Central memory CD4-positive, alpha-beta T cell (primary cell): ENCODE measurements at places on chromosomes 13 and 19.
A peak's percentile ranks its signal among the peaks of the same experiment; 100 is the strongest.

DNA sequence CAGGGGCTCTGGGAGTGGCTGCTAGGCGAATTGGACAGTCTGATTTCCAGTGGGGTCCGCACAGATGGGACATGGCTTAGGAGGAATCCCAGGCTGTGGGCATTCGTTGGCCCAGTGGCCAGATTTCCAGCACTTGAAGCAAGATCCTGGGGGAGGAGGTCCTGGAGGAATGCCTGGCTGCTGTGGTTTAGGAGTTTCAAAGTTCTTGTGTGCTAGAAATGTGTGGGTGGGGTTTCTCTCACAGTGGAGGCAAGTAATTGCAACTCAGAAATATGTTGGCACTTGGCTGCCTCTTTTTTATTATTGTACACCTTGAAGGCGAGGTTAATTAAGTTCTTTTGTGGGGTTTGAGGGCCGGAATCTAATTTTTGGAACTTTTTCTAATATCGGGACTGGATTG is 17.1 kb downstream of the IGFL3 start:
- no peak for DNase-seq

DNA sequence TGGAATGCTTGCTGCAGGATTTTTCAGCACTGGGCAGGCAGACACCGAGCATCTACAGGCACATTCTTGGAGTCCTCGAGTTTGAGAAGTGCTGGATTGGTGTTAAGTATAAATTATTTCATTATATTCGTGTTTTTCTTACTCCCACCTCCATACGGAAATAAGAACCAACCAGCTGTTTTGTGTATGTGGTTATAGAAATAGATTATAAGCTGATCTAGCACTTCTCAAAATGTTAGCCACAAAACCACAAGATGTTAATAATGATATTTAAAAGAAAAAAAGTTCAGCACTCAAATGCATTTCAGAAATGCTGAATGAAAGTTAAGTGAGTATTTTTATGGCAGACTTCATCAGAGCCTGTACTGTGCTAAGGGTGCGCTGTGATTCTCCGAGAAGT is 24.0 kb upstream of the TEX29 start:
- DNase-seq = peak; percentile 3

DNA sequence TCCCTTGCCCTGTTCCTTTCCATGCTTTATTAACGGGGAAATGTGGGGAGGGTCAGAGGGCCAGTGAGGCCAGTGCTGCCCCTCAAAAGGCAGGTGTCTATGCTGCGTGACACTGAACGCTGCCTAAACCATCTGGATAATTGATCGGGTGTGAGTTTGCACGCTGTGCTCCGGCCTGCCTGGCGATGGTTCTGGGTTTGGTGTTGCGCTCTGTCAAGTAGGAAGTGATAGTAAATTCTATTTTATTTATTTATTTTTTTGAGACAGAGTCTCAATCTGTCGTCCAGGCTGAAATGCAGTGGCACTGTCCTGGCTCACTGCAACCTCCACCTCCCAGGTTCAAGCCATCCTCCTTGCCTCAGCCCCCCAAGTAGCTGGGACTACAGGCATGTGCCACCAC is 86.5 kb downstream of the ATP11A start:
- no peak for DNase-seq

DNA sequence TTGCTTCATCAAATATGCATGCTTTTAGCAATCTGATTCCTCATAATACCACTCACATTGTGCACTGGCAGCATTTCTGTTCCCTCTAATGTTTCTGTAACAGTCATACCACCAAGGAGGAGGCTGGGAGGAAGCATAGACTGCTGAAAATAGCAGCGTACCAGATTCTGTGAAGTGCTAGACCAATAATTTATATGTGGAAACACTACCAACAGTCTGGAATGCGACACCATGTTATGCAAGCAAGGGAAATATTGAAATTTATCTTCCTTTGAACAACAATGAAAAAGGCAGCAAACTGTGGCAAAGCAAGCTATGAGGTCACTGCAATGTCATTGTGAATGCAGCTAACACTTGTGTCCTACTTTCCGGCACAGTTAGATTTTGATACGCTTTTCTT is 1388.0 kb downstream of the EFNB2 start:
- no peak for DNase-seq

GRCh38 chr13:95335667-95336066 is 34.4 kb upstream of the ABCC4 start:
- no peak for DNase-seq

DNA sequence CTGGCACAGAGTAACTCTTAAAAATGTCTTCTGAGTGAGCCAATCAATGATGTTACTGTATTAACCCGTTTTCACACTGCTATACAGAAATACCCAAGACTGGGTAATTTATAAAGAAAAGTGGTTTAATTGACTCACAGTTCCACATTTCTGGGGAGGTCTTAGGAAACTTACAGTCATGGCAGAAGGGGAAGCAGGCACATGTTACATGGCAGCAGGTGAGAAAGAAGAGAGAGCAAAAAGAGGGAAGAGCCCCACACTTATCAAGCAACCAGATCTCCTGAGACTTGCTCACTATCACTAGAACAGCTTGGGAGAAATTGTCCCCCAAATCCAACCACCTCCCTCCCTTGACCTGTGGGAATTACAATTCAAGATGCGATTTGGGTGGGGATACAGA is 97.6 kb upstream of the MIR17HG start:
- no peak for DNase-seq

DNA sequence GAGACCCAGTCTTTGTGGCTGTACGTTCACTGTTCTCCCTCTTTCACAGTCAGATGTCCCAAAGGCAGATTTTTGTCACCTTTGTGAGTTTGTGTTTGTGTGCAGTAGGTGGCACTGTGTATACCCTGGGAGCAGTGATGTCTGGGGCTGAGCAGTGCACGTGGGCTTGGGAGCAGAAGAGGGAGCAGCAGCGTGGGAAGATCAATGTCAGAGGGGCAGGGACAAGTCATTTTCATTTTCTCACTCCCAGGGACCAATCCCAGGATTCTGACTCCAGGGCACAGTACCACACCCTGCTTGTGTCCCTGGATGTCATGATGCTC is 2.0 kb upstream of the PSG6 start:
- no peak for DNase-seq

GRCh38 chr13:27024776-27025492 is 146.7 kb downstream of the USP12 start:
- no peak for DNase-seq

DNA sequence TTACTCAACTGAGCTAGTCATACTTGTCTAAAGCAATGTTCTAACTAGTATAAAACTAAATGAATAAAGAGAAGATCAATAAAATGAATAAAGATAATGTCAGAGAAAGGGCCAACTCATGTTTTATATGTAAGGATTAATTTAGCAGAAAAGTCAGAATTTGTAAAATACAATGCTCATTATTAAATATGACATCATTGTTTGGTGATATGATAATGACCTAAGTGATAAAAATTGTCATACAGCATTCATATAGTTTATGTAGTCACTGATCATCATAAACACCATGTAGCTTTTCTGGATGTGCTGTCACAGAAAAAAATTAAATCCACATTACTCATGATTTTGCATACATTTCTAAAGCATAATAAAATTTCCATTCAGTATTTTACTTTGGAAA is 3.1 kb upstream of the ATXN8OS start:
- no peak for DNase-seq

- no peak for DNase-seq
These were observed 43.8 kb upstream of the DCUN1D2 start for GRCh38 chr13:113534236-113534860.

- no peak for DNase-seq
These were observed 42.0 kb downstream of the SERTM1 start for GRCh38 chr13:36715841-36716240.

DNA sequence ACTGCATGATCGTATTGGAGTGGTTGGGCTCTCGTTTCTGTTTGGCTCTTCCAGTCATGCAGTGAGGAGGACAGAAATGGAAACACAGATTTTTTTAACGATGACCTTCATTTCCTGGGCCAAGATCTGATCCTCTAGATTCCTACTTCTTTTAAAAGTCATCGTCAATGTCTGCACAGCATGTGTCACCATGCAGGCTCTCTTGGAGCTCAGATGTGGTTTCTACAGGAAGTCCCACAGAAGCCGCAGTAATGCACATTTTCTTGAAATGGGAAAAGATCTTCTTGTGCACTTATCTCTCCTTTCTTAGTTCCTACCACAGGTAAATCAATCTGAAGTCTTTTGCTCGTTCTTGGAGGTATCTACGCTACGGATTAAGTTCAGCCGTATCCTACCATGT is 626.9 kb downstream of the EFNB2 start:
- no peak for DNase-seq

DNA sequence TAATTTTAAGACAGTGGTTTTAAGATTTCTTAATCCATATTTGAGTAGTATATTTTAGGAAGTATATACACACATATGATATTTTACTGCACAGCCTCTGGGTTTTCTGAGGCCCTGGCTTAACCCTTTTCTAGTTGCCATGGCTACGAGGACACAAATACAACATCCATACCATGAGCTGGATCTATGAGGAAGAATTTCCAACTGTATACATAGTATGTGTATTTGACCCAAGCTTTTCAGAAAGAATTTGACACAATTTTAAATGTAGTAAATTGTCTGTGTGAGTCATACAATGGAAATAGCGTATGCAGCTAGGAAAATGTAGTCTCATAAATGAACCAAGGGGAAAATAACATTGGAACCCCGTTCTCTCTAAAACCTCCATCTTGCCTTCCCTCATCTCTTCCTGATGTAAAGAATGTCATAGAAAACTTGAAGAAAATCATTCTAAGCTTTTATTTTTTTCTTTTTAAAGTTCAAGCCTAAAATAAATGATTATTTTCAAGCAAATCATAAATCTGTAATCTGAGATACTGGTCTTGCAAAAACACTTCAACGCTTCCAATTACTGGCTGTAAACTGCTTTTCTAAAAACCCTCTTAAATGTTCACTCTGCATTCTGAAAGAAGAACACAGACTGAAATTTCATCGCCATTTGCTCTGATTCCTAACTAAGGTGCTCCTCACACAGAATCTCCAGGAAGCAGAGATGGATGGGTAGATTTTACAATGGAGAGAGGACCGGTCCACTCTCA is 172.4 kb downstream of the LACC1 start:
- DNase-seq = no peak

GRCh38 chr13:79802389-79803085 is 321.6 kb downstream of the NDFIP2 start:
- DNase-seq = no peak

DNA sequence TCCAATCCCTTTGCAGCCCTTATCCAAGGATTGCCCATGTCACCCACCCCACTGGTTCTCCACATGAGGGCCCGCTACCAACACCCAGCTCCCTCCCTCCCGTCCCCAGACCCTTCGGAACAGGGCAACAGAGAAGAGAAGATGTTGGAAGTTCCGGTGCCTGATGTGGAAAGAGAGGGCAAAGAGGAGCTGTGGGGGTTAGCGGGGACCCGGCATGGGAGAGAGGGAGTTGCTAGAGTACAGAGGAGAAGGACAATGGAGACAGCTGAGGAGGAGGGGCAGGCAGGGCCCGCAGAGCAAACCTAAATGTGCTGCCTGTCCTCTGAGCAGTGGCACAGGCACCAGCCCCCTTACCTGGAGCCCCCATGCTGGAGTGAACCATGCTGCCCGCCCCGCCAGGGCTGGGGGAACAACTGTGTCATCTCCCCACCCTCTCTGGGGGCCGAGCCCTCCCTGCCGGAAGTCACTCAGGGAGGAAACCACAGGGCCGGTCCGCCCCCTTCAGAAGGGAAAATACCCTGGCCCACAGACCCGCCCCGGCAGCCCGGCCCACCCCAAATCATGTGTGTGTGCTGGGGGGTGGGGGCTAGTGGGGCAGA is at the start of gene POU2F2:
Gene POU2F2 (minus strand): TSS at position 417 of the 599 bp plus-strand sequence. CDS start 35 bp downstream, at position 382.
- DNase-seq = peak; percentile 88

DNA sequence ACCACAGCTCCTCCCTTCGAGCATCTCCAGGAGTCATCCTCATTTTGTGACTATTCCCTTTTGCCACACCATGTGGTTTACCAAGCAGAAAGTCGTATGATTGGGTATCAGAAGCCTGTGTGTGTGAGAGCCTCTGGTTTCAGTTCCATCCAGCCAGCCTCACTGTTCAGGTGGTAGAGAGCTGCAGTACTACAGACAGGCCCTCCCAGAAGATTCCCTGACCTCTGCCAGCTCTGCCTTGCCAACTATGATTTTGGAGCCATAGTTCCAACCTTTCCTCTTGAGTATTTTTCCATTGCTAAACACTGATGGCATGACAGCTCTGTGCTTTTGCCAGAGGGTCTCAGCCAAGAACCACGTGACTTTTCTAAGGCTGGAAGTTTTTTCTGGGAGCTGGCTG is 82.5 kb downstream of the DHRS12 start:
- DNase-seq = no peak

GRCh38 chr19:29083863-29084262 is 129.1 kb downstream of the UQCRFS1 start:
- no peak for DNase-seq

DNA sequence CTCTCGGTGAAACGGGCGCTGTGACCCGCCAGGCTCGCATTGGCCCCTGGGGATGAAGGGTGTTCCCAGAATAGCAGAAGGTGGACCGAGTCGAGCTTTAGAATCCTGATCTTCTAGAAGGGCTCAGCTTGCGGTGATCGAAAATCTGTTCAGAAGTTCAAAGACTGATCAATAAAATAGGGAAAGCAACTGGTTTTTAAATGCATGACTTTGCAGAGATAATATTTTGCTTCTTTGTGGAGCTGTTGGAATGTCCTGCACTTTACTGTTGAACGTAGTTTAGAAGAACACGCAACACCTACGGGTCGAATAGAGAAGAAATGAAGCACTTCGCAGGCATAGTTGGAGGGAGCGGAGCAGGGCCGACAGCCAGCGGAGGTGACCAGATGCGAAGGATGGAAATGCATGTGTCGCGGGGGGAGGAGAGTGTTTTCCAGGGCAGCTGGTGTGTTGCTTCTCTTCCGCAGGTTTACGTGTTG is 766 bp downstream of the CEBPG start:
- DNase-seq = peak; percentile 11

- no peak for DNase-seq
These were observed 4.3 kb upstream of the C19orf25 start for GRCh38 chr19:1483131-1483978.

DNA sequence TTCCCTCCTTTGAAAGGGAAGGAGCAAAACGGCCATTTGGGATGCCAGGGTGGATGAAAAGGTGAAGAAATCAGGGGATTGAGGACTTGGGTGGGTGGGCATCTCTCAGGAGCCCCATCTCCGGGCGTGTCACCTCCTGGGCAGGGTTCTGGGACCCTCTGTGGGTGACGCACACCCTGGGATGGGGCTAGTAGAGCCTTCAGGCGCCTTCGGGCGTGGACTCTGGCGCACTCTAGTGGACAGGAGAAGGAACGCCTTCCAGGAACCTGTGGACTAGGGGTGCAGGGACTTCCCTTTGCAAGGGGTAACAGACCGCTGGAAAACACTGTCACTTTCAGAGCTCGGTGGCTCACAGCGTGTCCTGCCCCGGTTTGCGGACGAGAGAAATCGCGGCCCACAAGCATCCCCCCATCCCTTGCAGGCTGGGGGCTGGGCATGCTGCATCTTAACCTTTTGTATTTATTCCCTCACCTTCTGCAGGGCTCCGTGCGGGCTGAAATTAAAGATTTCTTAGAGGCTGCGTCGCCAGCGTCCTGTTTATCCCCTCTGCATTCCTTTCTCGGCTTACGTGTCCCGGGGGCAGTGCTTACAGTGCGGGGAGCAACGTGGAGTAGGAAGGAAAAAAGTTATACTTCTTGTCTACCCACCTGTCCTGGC is 15.2 kb upstream of the S1PR4 start:
- peak; percentile 66 for DNase-seq
